Astrocyte (in vitro differentiated cells and primary cell): ENCODE measurements at places on chromosomes 7 and 10. TPM values are rescaled to one million over a fixed set of nuclear protein-coding genes. Genes with fewer than 3 reads are reported as not detected.
A peak's percentile ranks its signal among the peaks of the same experiment; 100 is the strongest.

KIF11 gene
- total RNA-seq: 2.8 and 4.7 TPM in 2 replicates

SPDYE8 gene
- total RNA-seq: not detected in 2 replicates

- peak; percentile 82 for DNase-seq
These were observed 53.8 kb downstream of the TMEM26 start for GRCh38 chr10:61399406-61399805.

DNA sequence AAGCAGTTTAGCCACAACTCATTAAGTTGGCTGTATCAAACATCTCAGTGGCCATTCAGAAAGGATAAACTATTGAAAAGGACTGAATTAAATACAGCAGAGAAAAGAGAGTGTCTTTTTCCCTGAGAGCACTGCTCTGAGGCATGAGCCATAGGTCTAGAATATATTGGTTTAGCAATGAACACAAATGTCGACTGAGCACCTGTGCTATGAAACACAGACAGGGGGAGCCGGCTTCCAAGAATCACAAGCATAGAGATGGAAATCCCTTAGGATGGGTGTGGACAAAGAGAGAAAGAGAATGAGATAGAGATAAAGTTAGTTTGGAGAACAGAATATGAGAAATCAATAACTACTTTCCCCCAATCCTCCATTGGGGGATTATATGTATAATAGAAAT, 54.8 kb downstream of the DGKI start:
- DNase-seq: no peak

DNA sequence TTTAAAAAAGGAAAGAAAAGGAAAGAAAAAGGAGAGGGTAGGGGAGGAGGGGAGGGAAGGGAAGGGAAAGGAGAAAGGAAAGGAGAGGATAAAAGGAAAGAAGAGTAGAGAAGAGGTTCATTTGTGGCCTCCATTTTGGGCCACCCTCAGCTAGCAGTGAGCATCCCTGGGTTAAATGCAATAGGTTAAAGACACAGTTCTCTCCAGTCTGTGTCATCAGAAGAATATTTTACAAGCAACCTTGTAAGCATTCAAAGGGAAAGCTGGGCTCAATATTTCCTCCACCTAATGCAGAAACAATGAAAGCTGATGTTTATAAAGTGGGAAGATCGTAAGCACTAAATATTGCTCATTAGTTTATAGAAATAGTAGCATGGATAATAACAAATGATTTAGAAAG, 219.1 kb upstream of the PITRM1 start:
- DNase-seq: no peak

GRCh38 chr7:29311314-29311713, 116.7 kb downstream of the CHN2 start:
- no peak for DNase-seq

GRCh38 chr7:24717247-24717622, 40.0 kb downstream of the GSDME start:
- DNase-seq: no peak

GRCh38 chr7:26690135-26690805, 174.1 kb downstream of the SKAP2 start:
- DNase-seq: no peak

DNA sequence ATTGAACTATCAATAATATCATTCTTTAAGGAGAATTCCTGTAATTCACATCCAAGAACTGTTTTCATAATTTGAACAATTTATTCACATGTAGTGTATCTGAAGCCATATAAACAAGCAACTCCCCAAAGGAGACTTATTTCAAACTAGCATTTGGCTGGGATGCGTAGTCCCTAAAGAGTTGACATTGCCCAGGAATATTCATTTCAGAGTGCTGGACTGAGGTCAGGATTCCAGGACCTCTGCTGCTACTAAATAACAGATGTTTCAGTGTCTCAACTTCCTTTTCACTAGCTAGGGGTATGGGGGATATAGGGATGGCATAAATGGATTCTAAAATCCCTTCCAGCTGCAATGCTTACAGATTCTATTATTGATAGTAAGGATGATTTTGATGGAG, 177.0 kb downstream of the TSPAN12 start:
- DNase-seq: no peak

DNA sequence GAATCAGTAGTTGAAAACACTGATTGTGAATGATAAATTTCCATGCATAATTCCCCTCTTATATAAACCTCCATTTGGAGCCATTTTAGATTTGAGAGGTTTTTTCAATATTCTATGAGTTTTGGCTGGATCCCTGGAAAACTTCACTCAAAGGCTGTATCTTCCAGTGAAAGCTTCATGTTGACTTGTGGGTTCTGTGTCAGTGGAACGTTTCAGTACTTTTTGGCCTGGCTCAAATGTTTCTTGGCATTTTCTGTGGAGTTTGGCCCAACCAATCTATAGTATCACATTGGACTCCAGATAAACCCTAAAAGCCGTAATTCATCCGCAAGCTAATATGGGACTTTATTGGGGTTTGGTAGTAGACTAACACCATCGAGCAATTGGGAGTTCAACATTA, 172.6 kb upstream of the PRPS1L1 start:
- DNase-seq: no peak

GRCh38 chr7:93476491-93477344, 97.8 kb downstream of the CALCR start:
- DNase-seq: no peak

GRCh38 chr10:76310588-76311080, 879.2 kb downstream of the LRMDA start:
- no peak for DNase-seq

DNA sequence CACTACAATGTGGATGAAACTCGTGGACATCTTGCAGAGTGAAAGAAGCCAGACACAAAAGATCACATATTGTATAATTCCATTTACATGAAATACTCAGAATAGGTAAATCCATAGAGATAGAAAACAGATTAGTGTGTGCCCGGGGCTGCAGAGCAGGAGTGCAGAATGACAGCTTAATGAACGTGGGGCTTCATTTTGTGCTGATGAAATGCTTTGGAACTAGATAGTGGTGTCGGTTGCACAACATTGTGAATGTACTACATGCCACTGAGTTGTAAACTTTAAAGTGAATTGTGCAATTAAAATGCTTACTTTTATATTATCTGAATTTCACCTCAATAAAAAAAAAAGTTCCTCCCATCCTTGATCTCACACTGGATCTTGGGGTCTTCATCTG, 31.8 kb upstream of the CARD11 start:
- DNase-seq: no peak
